ENCODE measurements at places on chromosomes 6 and 20. TPM values are rescaled to one million over a fixed set of nuclear protein-coding genes. Genes with fewer than 3 reads are reported as not detected.

The EIF6 gene
- total RNA-seq: 43.5 TPM

The GMDS gene
- total RNA-seq: 6.9 TPM

The SYNE1 gene
- total RNA-seq: 128 TPM

The MRAP2 gene
- 0.28 TPM for total RNA-seq

DNA sequence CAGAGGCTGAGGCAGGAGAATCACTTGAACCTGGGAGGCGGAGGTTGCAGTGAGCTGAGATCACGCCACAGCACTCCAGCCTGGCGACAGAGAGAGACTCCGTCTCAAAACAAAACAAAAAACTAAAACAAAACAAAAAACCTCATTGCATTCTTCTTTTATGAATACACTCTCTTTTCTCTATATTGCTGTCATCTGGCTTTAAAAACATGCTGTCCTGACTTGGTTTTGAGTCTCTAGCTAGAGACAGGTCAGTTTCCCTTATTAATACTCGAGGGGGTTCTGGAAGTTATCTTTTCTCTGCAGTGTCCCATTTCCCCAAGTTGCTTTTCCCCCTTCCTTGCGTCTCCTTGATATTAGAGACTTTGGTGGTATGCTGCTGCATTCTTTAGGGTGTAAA lies 50.9 kb downstream of the RIOK1 start:
- DNase-seq: no peak

DNA sequence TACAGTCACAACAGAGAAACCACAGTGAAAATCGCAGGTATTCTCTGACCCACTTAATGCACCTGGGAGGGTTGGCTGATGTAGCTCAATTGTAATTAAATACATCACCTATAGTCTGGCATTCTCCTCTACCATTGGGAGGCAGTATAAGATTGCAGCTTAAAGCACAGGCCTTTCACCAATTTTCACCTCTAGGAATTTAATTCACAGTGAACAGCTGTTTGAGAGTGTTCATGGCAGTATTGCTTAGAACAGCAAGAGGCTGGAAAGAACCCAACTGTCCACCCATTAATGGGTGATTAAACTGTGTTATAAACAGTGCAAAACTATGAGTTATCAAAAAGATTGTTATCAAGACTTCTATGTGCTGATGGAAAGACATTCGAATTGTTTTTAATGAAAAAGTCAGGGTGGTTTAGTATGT lies 2.0 kb downstream of the EDEM2 start:
- DNase-seq: no peak

GRCh38 chr6:66561479-66561878 lies 854.5 kb upstream of the EYS start:
- no peak for DNase-seq

- no peak for DNase-seq
Observed at GRCh38 chr6:166949528-166950442, 6.6 kb downstream of the RNASET2 start.

DNA sequence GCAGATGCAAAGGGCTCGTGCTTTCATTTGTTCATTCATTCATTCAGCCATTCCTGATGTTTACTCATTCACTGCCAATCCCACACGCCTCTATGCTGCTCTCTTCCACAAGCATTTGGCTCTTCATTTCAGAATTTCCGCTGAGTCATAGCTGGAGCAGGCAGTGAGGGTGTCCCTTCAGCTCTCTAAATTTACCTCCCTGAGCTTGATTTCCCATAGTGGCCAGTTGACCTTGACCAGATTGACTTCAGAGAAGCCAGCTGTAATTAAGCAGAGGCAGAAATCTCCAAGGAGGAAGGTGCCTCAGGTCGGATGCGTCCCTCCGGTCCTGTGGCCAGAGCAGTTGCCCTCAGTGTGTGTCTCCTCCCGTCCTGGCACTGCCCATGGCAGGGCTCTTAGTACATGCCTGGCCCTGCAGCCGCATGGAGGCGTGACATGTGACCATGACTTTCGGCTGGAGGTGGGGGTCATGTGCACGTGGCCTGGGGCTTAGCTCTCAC lies 267.2 kb upstream of the ECI2 start:
- DNase-seq: peak; percentile 49

DNA sequence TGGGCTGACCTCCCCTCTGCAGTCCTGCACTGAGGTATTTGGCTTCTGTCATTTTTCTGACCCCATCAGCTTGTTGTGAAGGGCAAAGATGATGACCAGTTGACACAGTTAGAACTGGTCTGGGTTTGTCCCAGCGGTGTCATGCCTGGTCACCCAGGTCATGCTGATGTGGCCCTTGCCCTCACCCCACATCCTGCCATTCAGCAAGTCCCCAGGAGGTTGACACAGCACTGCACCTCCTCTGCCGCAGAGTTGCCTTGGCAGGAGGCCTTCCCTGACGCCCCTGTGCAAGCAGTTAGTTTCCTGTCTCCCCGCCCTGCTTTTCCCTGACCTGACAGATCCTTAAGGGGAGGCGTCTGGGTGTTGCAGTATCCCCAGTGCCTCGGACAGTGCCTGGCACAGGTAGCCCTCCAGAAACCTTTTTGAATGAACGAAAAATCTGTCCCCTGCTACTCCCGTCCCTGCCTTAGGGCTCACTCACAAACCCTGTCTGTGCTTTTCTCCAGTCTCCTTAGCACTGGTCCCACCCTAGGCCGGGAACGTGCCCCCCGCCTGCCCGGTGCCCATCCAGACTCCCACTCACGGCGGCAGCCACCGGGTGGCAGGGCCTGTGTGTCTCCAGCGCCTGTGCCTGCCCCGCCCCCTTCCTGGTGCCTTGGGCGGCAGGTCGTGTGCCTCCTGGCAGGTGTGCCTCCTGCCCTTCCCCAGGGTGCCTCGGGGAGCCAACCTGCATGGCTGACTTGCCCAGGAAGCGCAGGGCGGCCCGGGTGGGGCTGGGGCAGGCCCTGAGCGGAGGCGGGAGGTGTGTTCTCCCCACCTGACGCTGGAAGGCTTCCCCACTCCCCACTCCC lies 146.3 kb upstream of the RNF24 start:
- no peak for DNase-seq

- DNase-seq: peak; percentile 24
Observed at GRCh38 chr20:16803965-16804792, 56.0 kb downstream of the OTOR start.

DNA sequence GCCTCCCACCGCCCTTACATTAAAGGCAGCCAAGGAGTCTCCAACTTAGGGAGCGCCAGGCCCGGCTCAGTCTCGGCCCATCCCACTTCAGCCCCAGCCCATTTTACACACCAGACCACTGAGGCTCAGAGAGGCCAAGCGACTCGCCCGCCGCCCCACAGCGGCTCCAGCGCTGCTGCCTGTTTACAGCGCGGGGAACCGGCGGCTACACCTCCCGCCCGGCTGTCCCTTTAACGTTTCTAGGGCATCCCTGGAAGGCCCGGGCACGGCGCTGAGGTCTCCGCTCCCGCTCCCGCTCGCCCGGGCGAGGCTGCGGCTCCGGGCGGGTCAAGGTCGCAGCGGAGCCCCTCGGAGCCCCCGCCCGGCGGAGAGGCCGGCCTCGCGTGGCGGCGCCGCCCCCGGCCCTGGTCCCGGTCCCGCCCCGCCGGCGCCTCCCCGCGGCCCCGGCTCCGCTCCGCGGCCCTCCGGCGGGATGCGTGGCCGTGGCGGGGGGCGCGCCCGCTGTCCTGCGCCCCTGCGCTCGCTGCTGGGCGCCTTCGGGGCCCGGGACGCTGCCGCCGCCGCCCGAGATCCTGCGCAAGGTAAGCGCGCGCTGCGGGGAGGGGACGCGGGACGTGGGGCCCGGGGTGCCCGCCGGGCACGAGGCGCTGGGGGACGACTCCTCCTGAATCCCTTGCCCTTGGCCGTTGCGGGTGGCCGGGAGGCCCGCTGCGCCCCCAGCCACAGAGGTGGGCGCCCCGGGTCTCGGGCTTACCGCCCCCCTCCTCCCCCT lies 27.1 kb upstream of the PHACTR3 start:
- DNase-seq: no peak

- no peak for DNase-seq
Observed at GRCh38 chr6:99349171-99350141, at the start of gene FAXC. Gene FAXC, minus strand, starts transcription at chr6:99349674. Its CDS starts 302 bp downstream, at chr6:99349372.
